ENCODE measurements at places on chromosomes 3 and 15.
A peak's percentile ranks its signal among the peaks of the same experiment; 100 is the strongest.

DNA sequence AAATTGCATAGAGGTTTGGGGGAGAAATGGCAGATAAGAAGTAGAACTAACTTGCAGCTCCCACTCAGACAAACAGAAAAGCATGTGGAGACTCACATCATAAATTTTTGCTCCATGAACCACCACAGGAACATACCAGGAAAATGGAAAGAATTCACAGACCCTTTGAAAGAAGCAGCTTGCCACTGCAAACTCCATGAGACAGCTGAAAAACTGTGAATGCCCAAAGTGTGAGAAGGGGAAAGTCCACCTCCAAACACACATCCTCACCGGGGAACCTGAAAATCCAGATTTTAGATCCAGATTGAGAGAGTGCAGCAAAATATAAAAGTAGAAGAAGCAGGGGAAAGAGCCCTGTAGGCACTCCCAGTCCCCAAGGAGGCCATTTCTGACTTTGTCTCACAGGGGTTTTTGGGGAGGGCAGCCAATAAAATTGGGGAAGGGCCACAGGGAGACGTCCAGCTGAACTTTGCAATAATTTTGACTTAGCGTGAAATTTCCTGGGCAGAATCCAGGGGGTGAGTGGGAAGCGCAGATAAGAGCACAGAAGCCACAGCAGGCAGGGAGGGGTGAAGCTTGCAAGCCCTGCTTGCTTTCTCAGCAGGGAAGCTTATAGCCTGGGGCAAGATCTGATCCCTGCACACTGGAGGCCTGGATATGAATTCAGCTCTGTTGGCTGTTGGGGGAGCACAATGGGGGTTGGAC, 183.4 kb upstream of the UBE2E2 start:
- no peak for DNase-seq

- no peak for DNase-seq
Measured at GRCh38 chr3:168123201-168124176, 27.8 kb upstream of the GOLIM4 start.

DNA sequence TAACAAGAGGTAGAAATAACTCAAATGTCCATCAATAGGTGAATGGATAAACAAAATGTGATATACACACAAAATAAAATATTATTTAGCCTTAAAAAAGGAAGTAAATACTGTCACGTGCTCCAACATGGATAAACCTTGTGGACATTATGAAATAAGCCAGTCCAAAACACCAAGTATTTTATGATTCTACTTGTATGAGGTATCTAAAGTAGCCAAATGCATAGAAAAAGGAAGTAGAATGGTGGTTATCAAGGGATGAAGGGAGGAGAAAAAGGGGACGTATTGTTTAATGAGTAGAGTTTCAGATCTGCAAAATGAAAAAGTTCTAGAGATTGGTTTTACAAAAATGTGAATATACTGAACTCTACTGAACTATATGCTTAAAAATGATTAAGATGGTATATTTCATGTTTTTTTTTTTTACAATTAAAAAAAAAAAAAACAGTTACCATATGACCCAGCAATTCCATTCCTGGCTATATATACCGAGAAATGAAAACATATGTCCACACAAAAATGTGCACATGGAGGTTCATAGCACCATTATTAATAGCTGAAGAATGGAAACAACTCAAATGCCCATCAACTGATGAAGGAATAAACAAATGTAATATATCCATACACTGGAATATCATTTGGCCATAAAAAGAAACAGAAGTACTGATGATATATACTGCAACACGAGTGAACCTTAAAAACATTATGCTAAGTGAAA, 29.1 kb upstream of the MAP6D1 start:
- DNase-seq: no peak

DNA sequence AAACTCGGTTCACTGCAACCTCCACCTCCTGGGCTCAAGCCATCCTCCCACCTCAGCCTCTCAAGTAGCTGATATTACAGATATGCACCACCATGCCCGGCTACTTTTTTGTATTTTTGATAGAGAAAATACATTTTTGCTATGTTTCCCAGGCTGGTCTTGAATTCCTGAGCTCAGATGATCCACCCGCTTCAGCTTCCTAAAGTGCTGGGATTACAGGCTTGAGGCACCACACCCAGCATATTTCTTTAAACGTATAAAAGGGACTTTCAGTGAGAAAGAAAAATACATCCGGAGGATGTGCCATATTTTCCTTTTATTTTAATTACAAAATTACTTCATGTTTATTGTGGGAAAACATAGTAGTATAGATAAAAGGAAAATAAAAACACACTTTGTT, 55.2 kb downstream of the RPL39L start:
- no peak for DNase-seq

- no peak for DNase-seq
Measured at GRCh38 chr3:195583831-195584542, at the start of gene APOD. TSS of gene APOD (minus strand) at chr3:195583940. CDS start at chr3:195579461, 4,479 bp downstream.

DNA sequence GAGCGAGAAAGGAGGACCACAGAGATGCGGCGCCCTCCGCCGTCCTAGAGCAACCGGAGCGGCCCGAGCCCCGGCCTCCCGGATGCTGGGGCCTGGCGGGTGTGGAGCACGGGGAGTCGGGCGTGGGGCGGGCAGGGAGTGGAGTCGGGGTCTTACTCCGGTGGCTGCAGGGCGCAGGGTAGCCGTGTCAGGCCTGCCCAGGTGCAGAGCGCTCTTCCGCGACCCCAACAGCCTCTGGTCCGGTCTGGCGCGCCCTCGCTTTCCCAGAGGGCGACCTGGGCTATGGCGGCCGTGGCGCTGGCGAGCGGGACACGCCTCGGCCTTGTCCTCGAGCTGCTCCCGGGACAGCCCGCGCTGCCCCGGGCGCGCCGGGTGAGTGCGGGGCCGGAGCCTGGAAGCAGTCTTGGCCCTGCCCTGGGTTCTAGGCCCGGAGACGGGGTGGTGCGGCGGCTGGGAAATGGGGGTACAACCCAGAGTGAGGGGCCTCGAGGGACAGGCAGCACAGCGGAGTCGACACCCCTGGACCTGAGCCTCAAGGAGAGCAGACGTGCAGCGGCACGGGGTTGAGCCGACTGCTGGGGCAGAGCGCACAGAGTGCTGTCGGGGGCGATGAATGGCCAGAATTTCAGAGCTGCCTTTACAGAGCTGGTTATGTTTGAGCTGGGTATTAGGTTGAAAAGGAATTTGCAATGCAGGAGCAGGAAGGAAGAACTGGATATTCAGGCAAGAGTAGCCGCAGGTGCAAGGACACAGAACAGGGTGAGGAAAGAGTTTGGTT, at the start of gene ZNF662:
Gene ZNF662 (plus strand): TSS at position 73 of the 778 bp plus-strand sequence. CDS start 1,973 bp downstream, outside the sequence.
- no peak for DNase-seq

- no peak for DNase-seq
Measured at GRCh38 chr15:31390029-31390428, 63.4 kb downstream of the KLF13 start.

GRCh38 chr15:41984622-41985021, 12.3 kb upstream of the EHD4 start:
- DNase-seq: no peak

DNA sequence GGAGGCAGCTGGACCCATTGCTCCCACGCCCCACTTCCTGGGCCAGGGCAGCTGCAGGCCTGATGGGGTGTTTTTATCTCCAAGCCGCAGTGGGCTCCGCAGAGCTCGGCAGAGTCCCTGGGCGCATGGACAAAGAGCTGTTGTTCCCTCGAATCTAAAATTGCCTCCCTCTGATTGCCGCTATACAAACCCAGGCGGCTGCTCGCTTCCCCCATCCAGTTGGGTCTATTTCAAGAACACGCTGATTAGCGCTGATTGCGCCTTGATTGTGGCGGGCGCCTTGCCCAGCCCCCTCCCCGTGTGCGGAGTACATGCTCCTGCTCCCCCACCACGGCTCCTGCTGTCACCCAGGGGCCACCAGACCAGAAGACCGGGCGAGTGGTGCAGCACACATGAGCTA, 43.4 kb upstream of the SLC6A1 start:
- DNase-seq: no peak

GRCh38 chr15:87573534-87573933, 683.0 kb downstream of the NTRK3 start:
- DNase-seq: no peak

DNA sequence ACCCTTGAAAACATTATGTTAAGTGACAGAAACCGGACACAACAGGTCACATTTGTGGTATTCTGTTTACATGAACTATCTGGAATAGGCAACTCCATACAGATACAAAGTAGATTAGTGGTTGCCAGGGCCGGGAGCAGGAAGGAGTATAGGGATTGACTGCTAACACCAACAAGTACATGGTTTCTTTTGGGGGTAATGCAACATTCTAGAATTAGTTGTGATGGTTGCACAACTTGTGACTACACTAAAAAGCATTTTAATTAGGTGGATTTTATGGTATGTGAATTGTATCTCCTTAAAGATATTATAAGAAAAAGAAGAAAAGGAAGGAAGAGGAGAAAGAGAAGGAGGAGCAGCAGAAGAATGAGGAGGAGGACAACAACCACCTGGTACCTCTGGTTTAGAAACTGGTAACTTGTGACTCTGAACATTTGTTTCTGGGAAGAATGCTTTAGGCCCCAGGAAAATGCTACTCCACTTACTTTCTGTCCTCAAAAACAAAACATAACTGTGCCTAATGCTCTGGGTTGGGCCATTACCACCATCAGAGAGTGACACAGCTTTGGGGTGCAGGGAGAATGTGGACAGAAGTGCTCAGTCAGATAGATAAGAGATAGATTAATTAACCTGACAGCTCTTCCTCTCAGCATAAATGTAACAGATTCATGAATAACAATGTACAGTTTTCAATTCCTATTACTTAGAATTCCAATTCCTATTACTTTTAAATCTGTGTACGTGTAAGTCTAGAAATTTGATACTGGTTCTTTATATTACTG, 20.3 kb downstream of the SETMAR start:
- DNase-seq: no peak

- DNase-seq: no peak
Measured at GRCh38 chr3:12886736-12887135, 45.4 kb upstream of the RPL32 start.

- DNase-seq: peak; percentile 98
Measured at GRCh38 chr3:27166888-27167287, 202.3 kb downstream of the NEK10 start.

DNA sequence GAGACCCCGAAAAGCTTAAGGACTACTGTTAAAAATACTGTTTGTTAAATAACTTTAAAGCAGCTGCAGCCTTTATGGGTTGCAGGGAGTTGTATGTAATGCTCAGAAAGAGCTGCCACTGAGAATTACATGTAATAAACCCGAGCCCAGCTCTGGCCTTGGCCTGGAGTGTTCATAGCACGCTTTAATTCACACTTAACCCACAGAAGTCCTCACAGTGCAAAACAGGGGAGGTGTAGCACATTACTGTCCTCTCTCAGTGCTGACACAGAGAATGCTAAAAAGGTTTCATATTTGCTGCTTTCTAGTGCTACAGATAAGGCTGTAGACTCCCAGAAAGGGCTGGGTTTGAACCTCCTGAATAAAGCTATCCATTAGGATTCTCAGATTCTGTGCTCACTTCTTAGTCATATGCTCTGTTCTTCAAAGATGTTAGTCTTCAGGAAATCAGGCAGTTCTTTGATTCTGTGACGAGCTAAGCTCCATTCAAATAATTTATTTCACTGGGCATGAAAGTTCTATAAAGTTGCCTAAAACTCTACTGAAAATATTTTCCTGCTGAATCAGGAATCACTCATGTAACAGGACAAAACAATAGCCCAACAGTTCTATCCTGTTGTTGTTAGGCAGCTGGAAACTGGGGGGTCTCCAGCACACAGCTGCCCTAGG, 108.0 kb downstream of the SENP2 start:
- DNase-seq: peak; percentile 17

DNA sequence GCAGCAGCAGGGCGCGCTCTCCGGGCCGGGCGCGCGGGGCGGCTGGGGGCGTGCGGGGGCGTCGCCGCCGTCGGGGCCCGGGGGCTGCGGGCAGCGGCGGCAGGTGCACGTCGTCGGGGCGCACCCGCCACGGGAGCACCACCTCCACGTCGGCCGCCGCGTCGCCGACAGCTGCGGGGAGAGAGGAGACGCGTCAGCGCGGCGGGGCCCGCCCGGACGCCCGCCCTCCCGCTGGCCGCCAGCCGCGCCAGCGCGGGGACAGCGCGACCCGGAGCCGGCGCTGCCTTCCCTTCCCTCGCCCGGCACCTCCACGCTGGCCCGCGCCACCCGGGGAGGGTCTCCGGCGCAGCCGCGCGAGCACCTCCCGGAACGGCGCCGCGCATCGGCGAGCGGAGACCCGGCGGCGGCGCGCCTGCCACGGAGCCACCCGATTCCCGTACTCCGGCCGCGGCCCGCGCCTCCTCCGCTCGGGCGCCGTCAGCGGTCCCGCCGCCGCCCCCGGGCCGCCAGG, 481 bp downstream of the ADAMTS17 start:
- DNase-seq: no peak

GRCh38 chr3:53193466-53194209, 32.6 kb downstream of the PRKCD start:
- DNase-seq: no peak

DNA sequence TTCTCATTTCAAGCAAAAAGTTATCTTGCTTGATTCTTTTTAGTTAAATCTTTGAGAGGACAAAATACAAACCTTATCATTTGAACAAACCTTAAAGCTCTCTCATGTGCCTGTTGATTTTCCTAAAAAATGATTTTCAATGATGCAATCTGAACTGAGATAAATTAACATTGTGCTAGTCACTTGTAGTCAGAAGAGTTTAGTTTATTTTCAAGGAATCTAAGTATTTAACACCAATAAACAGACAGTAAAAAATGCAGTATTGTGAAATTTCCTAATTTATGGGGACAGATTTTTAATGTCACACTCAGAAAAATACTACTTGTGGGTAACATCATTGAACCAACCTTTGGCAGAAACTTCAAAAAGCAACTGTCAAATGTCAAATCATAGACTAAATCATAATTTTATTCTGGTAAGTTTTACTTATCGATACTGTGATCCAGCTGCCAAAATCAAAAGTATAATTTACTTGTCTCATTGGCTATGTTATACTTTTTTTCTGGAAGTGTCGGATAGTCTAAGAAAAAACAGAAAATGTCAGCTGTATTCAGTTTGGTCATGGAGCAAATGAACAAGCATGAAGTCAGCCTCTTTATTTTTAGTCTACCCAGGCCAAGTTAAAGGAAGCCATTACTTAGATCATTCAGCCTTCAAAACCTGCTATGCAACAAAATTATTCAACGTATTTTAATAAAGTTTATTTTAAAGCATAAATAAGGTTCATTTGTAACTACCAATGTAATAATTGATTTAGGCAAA, 52.4 kb upstream of the FNDC3B start:
- no peak for DNase-seq

- DNase-seq: no peak
Measured at GRCh38 chr3:176789281-176789705, 408.0 kb downstream of the TBL1XR1 start.

All from AG09309 (cell line).